Activated CD4-positive, alpha-beta T cell treated with anti-CD3 and anti-CD28 coated beads, Interleukin-2, amount 10 ng/mL, durations not matched to agents 24 days and 14 days (primary cell): ENCODE measurements at places on chromosomes 3 and 15. TPM values are rescaled to one million over a fixed set of nuclear protein-coding genes. Genes with fewer than 3 reads are reported as not detected.
A peak's percentile ranks its signal among the peaks of the same experiment; 100 is the strongest.

HESX1 gene
- total RNA-seq: 0.24 and 0.63 TPM in 2 replicates

- H3K4me1 ChIP-seq: peaks cover 13% of the 10 kb centered on the region
- H3K36me3 ChIP-seq: no peaks in the 10 kb centered on the region
- no peak overlapping the region for H3K4me3 ChIP-seq
- H3K27ac ChIP-seq: peak overlapping the region; percentile 67
- no peak for DNase-seq
- peaks cover 13% of the 10 kb centered on the region for H3K27me3 ChIP-seq
These were observed 17.8 kb upstream of the SCAMP5 start for GRCh38 chr15:74977599-74977998.

DNA sequence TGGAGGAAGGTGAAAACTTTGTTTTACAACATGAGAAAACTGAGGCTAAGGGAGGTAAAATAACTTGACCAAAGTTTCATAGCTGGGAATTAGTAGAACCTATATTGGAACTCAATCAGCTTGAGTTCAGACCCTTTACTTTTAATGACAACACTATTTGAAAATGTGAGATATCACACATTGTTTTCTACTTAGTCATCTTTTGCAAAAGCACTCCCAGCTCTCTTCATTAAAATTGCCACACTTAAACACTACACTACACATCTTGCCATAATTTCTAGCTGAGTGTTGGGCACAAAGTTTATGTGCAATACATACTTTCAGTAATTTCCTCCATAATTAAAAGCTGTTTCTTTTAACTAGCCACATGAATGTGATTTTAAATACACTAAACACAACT is 230.4 kb upstream of the DCBLD2 start:
- H3K4me3 ChIP-seq: no peak overlapping the region
- no peaks in the 10 kb centered on the region for H3K27me3 ChIP-seq
- H3K27ac ChIP-seq: no peak overlapping the region
- DNase-seq: no peak
- H3K4me1 ChIP-seq: no peaks in the 10 kb centered on the region

- H3K27me3 ChIP-seq: peaks cover 42% of the 10 kb centered on the region
- H3K36me3 ChIP-seq: no peaks in the 10 kb centered on the region
- peaks cover 3% of the 10 kb centered on the region for H3K4me1 ChIP-seq
- H3K27ac ChIP-seq: no peak within 1 kb of the TSS
- no peak for DNase-seq
- no peak within 1 kb of the TSS for H3K4me3 ChIP-seq
These were observed at the start of gene RARB for GRCh38 chr3:25427942-25428788. Gene RARB (plus strand): TSS chr3:25428263. CDS start chr3:25428732, 469 bp downstream.

LYSMD2 gene
- 15.4 and 15.5 TPM in 2 replicates for total RNA-seq

C3orf18 gene
- total RNA-seq: 32.6 and 35.4 TPM in 2 replicates

DNA sequence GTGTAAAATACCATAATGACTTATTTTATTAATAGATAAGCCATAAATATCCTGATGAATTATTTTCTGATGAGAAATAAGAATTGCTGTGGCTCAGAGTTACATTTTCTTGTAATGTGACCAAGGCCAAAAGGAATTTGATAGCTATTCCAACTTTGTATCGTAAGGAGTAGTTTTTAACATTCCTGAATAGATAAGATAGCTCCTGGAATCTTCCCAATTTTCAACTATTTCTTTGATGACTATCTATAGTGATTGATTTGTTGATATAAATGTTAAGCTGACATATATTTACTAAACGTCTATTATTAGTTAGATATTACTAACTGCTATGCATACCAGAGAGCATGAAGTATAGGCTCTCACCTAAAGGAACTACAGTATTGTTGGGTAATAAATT is 49.1 kb upstream of the SATB1 start:
- H3K4me1 ChIP-seq: peaks cover 7% of the 10 kb centered on the region
- DNase-seq: no peak
- H3K36me3 ChIP-seq: peaks cover 62% of the 10 kb centered on the region
- no peaks in the 10 kb centered on the region for H3K27me3 ChIP-seq
- H3K27ac ChIP-seq: no peak overlapping the region

DNA sequence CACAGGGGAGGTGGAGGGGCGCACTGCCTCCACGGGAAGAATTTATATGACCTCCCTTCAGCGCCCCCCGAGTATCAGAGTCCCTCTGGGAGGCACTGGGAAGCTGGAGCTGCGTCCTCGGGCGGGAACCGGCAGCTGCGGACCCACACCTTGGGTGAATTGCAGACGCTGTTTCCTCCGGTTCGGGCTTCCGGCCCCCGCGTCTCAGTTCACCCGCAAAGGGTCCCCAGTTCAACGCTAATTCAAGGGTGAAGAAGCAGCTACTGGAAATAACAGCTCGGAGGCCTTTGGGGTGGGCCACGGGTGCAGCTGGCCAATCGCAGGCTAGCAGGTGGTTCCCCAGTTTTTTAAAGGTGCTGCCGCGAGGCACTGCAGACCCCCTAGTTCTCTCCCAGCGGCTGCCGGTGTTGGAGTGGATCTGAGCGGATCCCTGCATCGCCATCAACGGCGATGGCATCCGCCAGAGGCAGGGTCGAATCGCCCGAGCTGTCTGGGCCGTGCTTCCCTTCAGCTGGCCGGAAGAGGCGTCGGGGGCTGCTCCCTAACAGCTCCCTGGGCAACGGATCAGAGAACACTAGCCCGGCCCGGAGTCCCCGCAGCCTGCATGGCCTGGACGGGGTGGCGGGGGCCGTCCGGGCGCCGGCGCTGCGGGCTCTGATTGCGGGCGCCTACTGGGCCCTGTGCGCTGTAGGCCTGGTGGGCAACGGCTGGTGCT is 19.4 kb upstream of the ADAMTS7 start:
- H3K4me1 ChIP-seq: no peaks in the 10 kb centered on the region
- H3K4me3 ChIP-seq: peak overlapping the region; percentile 44
- H3K27me3 ChIP-seq: peaks cover 17% of the 10 kb centered on the region
- no peak for DNase-seq

GRCh38 chr15:72540606-72541237 is 66.6 kb downstream of the ARIH1 start:
- H3K4me3 ChIP-seq: no peak overlapping the region
- no peak overlapping the region for H3K27ac ChIP-seq
- H3K4me1 ChIP-seq: peaks cover 2% of the 10 kb centered on the region
- H3K36me3 ChIP-seq: peaks cover 23% of the 10 kb centered on the region
- DNase-seq: no peak

GRCh38 chr15:82890995-82891390 is 61.5 kb downstream of the HOMER2 start:
- H3K4me3 ChIP-seq: no peak overlapping the region
- no peaks in the 10 kb centered on the region for H3K36me3 ChIP-seq
- H3K4me1 ChIP-seq: no peaks in the 10 kb centered on the region
- H3K27me3 ChIP-seq: no peaks in the 10 kb centered on the region

- H3K4me3 ChIP-seq: no peak overlapping the region
- no peak overlapping the region for H3K27ac ChIP-seq
- no peaks in the 10 kb centered on the region for H3K36me3 ChIP-seq
- peak; percentile 57 for DNase-seq
- H3K27me3 ChIP-seq: peaks cover 2% of the 10 kb centered on the region
- no peaks in the 10 kb centered on the region for H3K4me1 ChIP-seq
These were observed 121.1 kb upstream of the NANOGP8 start for GRCh38 chr15:35206060-35206675.

GRCh38 chr3:54138937-54139547 is 16.7 kb downstream of the CACNA2D3 start:
- DNase-seq: no peak
- H3K36me3 ChIP-seq: no peaks in the 10 kb centered on the region
- no peaks in the 10 kb centered on the region for H3K27me3 ChIP-seq
- no peak overlapping the region for H3K27ac ChIP-seq
- H3K4me1 ChIP-seq: no peaks in the 10 kb centered on the region
- no peak overlapping the region for H3K4me3 ChIP-seq

- no peak overlapping the region for H3K4me3 ChIP-seq
- H3K27me3 ChIP-seq: no peaks in the 10 kb centered on the region
- no peaks in the 10 kb centered on the region for H3K36me3 ChIP-seq
- H3K4me1 ChIP-seq: no peaks in the 10 kb centered on the region
- no peak for DNase-seq
- H3K27ac ChIP-seq: no peak overlapping the region
These were observed 389.2 kb upstream of the KCNMB2 start for GRCh38 chr3:178147001-178147400.

POLQ gene
- 30.3 and 31.0 TPM in 2 replicates for total RNA-seq

DNA sequence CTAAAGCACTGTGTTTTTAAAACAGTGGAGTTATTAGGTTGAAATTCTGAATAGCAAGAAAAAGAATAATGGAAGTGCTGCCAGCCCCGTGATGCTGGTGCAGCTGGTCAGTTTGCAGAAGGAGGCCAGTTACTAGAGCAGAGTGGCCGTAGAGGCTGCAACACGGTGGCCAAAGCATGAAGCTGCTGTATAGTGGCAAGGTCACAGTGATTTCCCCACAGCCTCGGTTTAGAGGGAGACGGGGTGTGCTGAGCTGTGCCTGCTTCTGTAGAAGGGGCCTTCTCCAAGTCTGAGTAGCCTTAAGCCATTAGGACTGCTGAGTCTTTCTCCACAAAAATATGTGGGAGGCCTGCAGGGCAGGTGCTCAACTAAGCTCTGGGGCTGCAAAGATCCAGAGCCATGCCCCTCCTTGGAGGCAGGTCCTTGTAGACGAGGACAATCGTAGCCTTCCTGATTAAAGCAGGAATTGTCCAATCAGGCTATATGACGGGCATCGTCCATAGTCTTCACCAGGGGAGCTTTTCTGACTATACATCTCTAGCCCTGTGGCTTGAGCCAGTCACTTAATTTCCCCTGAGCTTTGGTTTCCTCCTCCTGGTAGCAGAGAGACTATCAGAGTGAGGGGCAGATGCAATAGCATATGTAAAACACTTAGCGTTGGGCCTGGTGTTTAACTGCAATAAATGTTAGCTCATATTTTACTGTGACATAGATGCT is 151.6 kb downstream of the PGPEP1L start:
- no peaks in the 10 kb centered on the region for H3K27me3 ChIP-seq
- H3K4me3 ChIP-seq: no peak overlapping the region
- DNase-seq: no peak
- no peaks in the 10 kb centered on the region for H3K36me3 ChIP-seq

GRCh38 chr15:34206011-34206410 is 3.9 kb downstream of the KATNBL1 start:
- no peaks in the 10 kb centered on the region for H3K27me3 ChIP-seq
- H3K4me1 ChIP-seq: peaks cover 22% of the 10 kb centered on the region
- H3K27ac ChIP-seq: peak overlapping the region; percentile 21
- no peak for DNase-seq
- H3K4me3 ChIP-seq: no peak overlapping the region

DNA sequence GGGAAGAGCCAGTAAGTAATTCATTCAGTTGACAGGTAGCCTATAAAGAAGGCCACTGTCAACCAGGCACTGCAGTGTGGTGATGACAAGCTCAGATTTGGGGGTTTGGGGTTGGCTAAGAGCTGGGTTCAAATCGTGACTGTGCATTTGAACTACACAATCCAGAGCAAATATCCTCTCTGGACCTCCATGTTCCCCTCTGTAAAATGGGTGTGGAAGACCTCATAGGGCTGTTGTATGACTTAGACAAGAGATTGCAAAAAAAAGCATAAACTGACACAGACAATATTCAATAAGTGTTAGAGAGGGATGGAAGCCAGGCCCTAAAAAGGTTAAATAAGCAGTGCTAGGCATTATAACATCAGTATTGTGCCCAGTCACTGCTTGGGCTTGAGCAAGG is 59.7 kb upstream of the CTDSPL start:
- H3K27me3 ChIP-seq: peaks cover 2% of the 10 kb centered on the region
- no peak overlapping the region for H3K27ac ChIP-seq
- H3K4me1 ChIP-seq: peaks cover 2% of the 10 kb centered on the region
- no peak overlapping the region for H3K4me3 ChIP-seq

GRCh38 chr3:71497367-71497897 is 86.1 kb downstream of the FOXP1 start:
- no peak overlapping the region for H3K27ac ChIP-seq
- no peak for DNase-seq
- H3K36me3 ChIP-seq: peaks cover 6% of the 10 kb centered on the region
- H3K27me3 ChIP-seq: peaks cover 4% of the 10 kb centered on the region
- H3K4me3 ChIP-seq: no peak overlapping the region

CEMIP gene
- not detected in 2 replicates for total RNA-seq

HYAL1 gene
- 0.28 and 0.50 TPM in 2 replicates for total RNA-seq

GOLGA8M gene
- 0.54 TPM in 1 of 2 replicates, not detected in the other for total RNA-seq

DNA sequence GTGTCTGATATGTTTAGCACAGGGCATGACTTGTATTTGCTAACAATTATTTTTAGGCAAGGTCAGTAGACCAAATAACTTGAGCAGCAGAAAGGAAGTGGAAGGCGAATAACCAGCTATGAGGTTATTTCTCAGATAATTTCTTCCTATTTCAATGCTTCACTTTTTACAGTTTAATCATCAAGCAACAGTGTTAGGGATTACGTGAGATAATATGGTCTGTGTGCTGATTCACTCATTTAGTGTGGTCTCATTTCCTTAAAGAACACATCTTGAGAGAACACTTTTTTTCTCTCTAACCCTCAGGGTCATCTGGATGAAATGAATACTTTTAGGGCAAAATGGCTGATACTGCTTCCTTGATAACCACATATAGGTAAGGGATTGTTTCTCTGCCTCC is 126.0 kb upstream of the CCNL1 start:
- no peaks in the 10 kb centered on the region for H3K4me1 ChIP-seq
- no peak overlapping the region for H3K27ac ChIP-seq
- no peaks in the 10 kb centered on the region for H3K27me3 ChIP-seq
- H3K4me3 ChIP-seq: no peak overlapping the region
- no peaks in the 10 kb centered on the region for H3K36me3 ChIP-seq

GRCh38 chr3:169846458-169847193 is 23.1 kb downstream of the LRRC31 start:
- no peak overlapping the region for H3K4me3 ChIP-seq
- H3K27me3 ChIP-seq: peaks cover 26% of the 10 kb centered on the region
- no peak for DNase-seq
- H3K36me3 ChIP-seq: no peaks in the 10 kb centered on the region

DNA sequence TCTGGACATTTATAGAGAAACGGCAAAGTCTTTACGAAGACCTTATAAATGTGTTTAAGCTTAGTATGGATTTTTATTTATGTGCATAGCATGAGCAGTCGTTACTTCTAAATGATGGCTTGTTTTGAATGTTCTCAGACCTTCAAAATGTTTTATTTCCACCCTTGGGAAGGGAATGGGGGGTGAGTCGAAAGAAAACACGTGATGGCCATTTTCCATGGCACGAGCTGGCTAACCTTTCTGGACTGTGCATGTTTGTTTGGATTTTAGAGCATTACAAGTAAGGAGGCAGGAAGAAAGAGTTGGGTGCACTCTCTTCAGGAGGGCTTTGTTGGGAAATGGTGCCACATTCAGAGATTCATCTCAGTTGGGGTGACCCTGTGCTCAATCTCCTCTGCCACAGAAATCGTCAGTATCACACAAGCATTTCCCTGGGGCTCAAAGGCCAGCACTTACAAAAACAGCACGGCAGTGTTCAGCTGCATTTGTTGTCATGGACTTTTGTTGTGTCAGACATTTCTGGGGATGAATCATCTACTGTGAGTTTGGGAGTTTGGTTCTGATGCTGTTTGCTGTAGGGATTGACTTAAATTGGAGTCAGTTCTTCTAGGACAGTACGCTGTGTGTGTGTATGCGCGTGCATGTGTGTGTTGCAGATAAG is 52.3 kb upstream of the ADAMTS9 start:
- no peaks in the 10 kb centered on the region for H3K4me1 ChIP-seq
- no peak for DNase-seq
- no peak overlapping the region for H3K4me3 ChIP-seq
- no peak overlapping the region for H3K27ac ChIP-seq
